ENCODE measurements at places on chromosomes 6 and 20.

GRCh38 chr20:8127553-8128255 lies 4.4 kb upstream of the PLCB1 start:
- DNase-seq = no peak

GRCh38 chr6:159217595-159218275 lies 48.5 kb downstream of the FNDC1 start:
- DNase-seq = no peak

DNA sequence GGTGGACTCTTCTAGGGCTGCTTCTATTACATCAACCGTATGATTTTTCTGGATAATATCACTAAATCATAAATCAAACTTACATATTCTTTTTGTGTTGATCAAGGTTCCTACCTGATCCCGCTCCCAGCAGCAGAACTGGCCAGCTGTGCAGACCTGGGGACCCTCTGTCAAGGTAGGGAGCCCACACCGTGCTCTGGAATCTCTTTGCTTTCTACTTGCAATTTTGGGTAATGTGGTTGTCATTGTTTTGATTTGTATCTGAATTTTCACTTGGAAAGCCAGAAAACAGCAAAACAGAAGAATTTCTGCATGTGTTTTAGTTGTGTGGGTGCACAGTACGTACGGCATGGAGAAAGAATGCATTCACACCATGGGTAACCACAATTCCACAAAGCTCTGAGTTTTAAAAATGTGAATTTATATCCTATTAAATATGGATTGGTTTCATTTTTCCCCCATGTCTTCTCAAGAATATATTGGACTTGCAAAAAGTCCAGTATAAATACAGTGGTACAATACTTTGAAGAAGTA lies 80.1 kb downstream of the ADGRG6 start:
- no peak for DNase-seq

- peak; percentile 33 for DNase-seq
Measured at GRCh38 chr20:9971746-9972145, 63.0 kb upstream of the ANKEF1 start.

- DNase-seq = peak; percentile 85
Measured at GRCh38 chr20:13009682-13010406, 1.1 kb downstream of the SPTLC3 start.

- peak; percentile 29 for DNase-seq
Measured at GRCh38 chr20:6959900-6960312, 192.4 kb downstream of the BMP2 start.

- DNase-seq = peak; percentile 58
Measured at GRCh38 chr6:20833881-20834515, 299.7 kb downstream of the CDKAL1 start.

Data from mammary epithelial cell (primary cell).